Cerebellar nuclear complex (tissue), 1 donor: ENCODE measurements at places on chromosomes 1 and 21.

DNA sequence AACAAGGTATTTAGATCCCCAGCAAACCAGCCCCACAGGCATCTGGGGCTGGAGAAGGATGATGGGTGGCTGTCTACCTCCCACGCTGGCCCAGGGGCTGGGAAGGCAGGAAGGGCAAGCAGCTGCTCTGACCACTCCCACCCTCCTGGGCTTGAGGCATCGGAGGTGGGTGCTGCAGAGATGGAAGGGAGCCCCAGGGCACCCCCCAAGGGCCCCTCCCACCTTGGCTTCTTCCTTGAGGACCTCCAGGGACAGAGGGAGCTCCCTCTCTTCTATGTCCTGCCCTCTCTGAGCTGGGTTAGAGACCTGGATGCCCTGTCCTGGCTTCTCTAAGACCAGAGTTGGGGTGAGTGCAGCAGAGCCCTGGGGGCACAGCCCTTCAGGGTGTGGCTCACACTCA is 3.1 kb downstream of the CD52 start:
- DNase-seq: no peak

- no peak for DNase-seq
Measured at GRCh38 chr1:205826995-205827394, 14.0 kb upstream of the SLC41A1 start.

DNA sequence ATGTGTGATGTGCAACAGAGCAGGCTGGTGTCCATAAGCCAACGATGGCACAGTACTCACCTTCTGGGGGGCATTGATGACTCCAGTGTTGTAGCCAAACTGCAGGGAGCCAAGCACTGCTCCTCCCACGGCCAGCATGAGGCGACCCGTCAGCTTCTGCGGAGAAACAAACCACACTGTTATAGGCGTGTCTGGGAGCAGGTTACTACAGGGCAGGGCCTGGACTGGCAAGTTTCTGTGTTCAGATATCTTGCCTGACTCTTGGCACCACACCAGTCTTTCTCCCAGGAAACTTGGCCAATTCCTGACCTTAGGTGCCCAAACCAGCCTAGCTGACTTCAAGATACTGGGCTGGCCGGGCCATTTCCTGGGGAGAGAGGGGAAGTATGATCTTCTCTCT is 15.5 kb downstream of the SLC2A1 start:
- DNase-seq: no peak

- DNase-seq: no peak
Measured at GRCh38 chr1:243421784-243422183, 165.9 kb downstream of the SDCCAG8 start.

DNA sequence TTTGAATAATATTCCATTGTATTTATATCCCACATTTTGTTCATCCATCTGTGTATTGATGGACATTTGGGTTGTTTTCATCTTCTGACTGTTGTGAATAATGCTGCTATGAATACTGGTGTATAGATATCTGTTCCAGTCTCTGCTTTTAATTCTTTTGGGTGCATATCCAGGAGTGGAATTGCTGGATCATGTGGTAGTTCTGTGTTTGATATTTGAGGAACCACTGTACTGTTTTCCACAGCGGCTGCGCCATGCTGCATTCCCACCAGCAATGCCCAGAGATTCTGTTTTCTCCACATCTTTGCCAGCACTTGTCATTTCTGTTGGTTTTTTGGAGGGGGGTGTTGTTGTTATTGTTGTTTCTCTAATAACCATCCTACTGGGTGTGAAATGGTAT is 131.6 kb upstream of the KIF26B start:
- no peak for DNase-seq

DNA sequence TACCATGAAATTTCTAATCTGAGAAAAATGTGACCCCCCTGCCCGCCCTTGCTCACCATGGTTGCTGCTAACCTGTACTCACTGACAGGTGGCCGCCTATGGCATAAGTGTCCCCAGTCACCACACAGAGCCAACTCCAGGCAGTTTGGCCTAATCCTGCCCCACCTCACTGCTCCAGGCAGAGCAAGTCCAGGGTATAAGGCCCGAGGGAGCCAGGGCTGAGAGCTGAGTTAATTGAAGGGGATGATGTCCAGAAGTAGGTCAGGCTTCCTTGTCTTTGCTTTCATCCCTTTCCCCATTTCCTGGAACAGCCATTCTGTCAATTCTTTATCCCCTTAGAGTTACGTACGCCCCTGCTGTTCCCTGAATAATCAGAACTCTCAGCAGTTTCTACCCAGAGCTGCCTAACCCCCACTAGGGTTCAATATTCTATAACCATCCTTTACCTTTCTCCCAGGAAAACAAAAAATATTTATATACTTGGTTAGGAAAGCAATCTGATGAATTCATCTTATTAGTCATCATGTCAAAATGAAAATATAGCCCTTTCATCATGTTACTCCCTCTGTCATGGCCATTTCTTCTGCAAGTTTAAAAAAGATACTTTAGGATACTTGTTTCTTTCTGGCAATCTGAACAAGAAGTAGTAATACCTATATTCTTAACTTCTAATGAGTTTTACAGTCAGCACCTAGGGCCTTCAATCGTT is 29.4 kb upstream of the CD101 start:
- no peak for DNase-seq

- DNase-seq: no peak
Measured at GRCh38 chr1:244010703-244011123, 40.4 kb upstream of the ZBTB18 start.

GRCh38 chr1:70909262-70909822 is 138.3 kb downstream of the PTGER3 start:
- no peak for DNase-seq

DNA sequence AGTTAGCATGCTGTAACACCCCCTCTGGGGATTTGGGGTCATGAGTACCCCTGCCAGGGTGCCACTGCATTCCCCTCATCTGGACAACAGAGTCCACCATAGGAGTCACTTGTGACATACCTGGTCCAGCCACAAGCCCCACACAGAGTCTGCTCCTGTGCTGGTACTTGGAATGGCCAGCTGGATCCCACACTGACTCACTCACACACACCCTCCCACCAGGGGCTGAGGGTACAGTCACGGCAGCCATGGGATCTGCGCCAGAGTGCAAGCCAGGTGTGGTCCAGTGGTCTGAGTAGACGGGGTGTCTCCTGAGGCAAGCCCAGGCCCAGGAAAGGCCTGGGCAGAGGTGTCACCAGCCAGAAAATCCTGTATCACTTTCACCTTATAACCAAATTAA is 67.7 kb downstream of the MRPL39 start:
- DNase-seq: no peak

GRCh38 chr1:6360517-6361070 is 33.0 kb downstream of the ACOT7 start:
- no peak for DNase-seq
